Tongue (tissue), 3 donors: ENCODE measurements at places on chromosomes 7 and 10. TPM values are rescaled to one million over a fixed set of nuclear protein-coding genes. Genes with fewer than 3 reads are reported as not detected.

Gene AKR1B15
- total RNA-seq: 0.31 TPM

Gene NEBL
- total RNA-seq: 26.2 TPM

Gene TCAF2
- 4.8 TPM for total RNA-seq

Gene SLC13A4
- not detected for total RNA-seq

Gene UCN3
- total RNA-seq: not detected

Gene CYP3A7
- 0.21 TPM for total RNA-seq

Gene ZNF365
- total RNA-seq: 0.41 TPM

Gene PSMG3
- 7.0 TPM for total RNA-seq

Gene DYDC2
- not detected for total RNA-seq

Gene IGFBP3
- 383 TPM for total RNA-seq

Gene STOX1
- total RNA-seq: 5.0 TPM

Gene ARHGEF5
- 7.4 TPM for total RNA-seq

Gene CTTNBP2
- total RNA-seq: 13.1 TPM

Gene STEAP2
- 15.5 TPM for total RNA-seq

Gene CAV1
- 248 TPM for total RNA-seq

Gene ANKRD1
- total RNA-seq: 123 TPM

Gene ATE1
- total RNA-seq: 83.1 TPM

Gene CAPZA2
- total RNA-seq: 324 TPM

Gene FLNC
- total RNA-seq: 1,540 TPM

Gene ADAMTS14
- total RNA-seq: 12.6 TPM

Gene PNLIPRP1
- 0.31 TPM for total RNA-seq

Gene FZD8
- 23.8 TPM for total RNA-seq

Gene PAPSS2
- total RNA-seq: 19.8 TPM

Gene RAMP3
- 8.8 TPM for total RNA-seq

Gene METTL27
- total RNA-seq: 3.6 TPM

Gene FAM25C
- not detected for total RNA-seq

Gene COL1A2
- total RNA-seq: 4,115 TPM

Gene GOT1
- 46.3 TPM for total RNA-seq

Gene DCLRE1A
- 7.8 TPM for total RNA-seq

Gene SPDYE16
- total RNA-seq: 0.72 TPM

Gene CHRM2
- 1.0 TPM for total RNA-seq
